ENCODE measurements at places on chromosomes 16 and 17.
A peak's percentile ranks its signal among the peaks of the same experiment; 100 is the strongest.

DNA sequence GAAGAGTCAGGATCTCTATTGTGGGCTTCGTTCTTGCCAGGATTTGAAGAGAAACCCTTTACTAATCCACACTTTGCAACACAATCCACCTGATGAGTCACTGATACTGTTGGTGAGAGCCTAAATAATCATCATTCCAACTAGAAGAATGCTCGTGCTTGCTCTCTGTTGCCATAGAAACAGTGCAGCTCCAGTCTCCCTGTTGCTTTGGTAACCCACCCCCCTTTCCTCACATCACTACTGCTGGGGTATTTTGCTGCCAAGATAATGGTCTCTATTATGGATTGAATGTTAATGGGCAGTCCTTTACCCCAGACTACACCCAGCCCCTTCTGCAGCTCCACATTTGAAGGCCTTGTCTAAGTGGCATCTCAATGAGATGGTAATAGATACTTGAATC lies 190.4 kb downstream of the ABCC12 start:
- peak; percentile 28 for DNase-seq

GRCh38 chr16:28596840-28597691 lies at the start of gene SULT1A2:
TSS of gene SULT1A2 (minus strand) at chr16:28597050. CDS start at chr16:28595930, 1,120 bp downstream.
- DNase-seq = no peak

- DNase-seq = no peak
These were observed 55.4 kb downstream of the CDK5R1 start for GRCh38 chr17:32542186-32542585.

GRCh38 chr16:75266738-75267630 lies 15.6 kb upstream of the BCAR1 start:
- no peak for DNase-seq

Data from COR-L47 (cell line).